ENCODE measurements at places on chromosomes 4 and X.

DNA sequence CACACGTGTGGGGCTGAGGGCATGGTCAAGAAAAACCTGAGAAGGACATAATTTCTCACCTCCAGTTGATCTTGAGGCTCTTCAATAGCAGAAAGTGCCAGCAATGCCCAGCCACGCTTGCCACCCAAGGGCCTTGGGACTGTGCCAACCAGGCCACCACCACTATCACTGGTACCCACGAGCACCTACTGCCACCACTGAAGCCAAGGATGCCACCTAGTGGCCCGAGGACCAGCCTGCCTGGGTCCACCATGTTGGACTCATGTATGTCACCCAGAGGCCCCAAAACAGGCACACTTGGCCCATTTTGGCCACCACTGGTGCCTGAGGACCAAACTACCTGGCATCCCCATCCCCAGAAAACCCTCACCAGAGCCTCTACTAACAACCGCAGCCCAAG is 191.8 kb downstream of the ADAM29 start:
- peak; percentile 22 for DNase-seq

- no peak for DNase-seq
These were observed 185.9 kb downstream of the STK32B start for GRCh38 chr4:5237086-5237660.

GRCh38 chrX:29478336-29479069 is 736.9 kb upstream of the MAGEB2 start:
- DNase-seq = peak; percentile 8

DNA sequence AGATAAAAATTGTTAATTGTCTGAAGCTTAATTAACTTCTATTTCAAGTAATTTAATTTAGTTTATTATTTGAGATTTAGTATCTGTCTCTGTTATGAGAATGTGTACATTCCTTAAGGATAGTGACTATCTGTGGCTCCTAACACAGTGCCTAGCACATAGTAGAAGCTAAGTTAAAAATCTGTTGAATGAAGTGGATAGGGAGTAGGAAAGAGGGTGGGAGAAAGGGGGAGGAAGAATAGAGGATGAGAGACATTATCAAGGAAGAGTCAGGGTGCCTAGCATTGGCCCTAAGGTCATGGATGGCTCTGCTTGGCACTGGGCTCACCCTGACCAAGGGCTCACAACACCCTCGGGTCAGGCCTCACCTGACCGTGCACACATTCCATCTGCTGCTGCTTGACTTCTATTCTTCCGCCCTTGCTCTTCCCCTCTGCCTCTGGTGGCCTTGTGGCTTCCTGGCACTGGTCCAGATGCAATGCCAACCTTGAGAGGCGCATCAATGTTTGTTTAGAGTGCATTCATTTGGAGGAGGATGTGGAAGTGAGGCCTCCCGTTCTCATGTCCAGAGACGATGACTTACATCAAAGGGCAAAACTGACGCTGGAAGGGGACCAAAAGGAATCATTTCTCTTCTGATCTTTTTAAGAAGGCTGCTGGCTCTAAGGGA is 42.3 kb downstream of the TRIM2 start:
- no peak for DNase-seq

- DNase-seq = no peak
These were observed 120.9 kb upstream of the NRK start for GRCh38 chrX:105701310-105702052.

GRCh38 chrX:77788050-77788449 is 2.0 kb upstream of the ATRX start:
- DNase-seq = peak; percentile 1

GRCh38 chr4:89142691-89143669 is 31.6 kb downstream of the TIGD2 start:
- DNase-seq = no peak

DNA sequence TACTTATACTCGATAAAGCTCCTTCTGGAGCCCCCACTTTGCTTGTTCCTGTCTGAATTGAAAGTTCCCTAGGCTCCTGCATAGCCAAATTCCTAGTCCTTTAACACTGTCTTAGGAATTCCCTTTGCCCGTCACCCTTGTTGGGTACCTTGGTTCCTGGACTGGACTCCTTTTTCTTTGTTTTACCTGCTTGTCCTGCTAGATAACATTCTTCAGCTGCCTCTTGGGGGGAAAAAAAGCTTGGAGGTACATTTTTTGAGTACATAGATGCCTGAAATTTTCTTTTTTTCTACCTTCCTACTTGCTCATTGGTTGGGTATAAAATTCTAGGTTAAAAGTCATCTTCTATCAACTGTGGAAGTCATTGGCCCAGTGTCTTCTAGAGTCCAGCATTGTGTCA is 154.8 kb upstream of the RAPGEF2 start:
- DNase-seq = no peak

DNA sequence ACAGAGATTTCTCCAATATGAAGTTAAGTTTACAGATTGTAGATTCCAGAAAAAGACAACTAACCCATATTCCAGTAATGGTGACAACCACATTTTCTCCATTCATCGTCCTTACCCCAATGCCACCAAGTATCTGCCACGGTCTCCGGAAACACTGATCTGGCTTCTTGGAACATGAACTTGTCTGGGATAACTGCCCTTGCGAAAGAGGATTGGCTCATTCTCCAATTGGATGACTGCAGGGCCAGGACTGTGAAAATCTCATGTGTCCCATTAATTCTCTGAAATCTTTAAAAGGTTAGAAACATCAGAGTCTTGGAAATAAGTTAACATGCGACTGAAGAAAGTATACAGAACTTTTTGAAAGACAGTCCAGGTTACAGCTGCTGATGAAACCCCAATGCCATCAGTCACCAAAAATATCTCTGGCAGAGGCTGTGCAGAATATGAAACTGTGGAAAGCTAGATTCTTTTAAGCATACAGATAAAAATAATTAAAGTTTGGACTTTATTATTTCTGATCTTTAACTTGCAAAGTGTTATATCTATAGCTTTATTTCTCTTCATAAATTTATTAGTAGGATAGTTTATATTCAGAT is 496.9 kb downstream of the PPARGC1A start:
- no peak for DNase-seq
